Spleen (tissue), 13 donors: ENCODE measurements at places on chromosomes 1 and 21. TPM values are rescaled to one million over a fixed set of nuclear protein-coding genes. Genes with fewer than 3 reads are reported as not detected.

JAM2 gene
- 2.9 TPM for total RNA-seq

CD58 gene
- 40.1 TPM for total RNA-seq

ANP32E gene
- 43.8 TPM for total RNA-seq

ITLN2 gene
- not detected for total RNA-seq

RGS7 gene
- 1.8 TPM for total RNA-seq

DENND2D gene
- total RNA-seq = 152 TPM

ADAMTS5 gene
- total RNA-seq = 29.6 TPM
